NCI-H1092 treated with DMSO at 0.1 percent for 48 hours (cell line): ENCODE measurements at places on chromosomes 2 and 18.

DNA sequence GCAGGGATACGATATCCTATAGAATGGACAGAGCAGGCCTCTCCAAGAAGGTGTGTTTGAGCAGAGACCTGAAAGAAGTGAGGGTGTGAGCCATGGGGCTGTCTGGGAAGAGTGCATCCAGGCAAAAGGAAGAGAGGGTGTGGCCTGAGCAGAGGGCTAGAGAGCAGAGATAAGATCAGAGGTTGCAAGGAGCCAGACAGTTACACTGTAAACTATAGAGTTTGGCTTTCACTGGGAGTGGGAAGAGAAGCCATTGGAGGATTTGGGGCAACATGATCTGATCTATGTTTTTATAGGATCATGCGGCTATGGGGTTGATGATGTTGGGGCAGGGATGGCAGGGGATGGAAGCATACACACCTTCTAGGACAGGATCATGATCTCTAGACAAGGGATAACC, 124.1 kb upstream of the MAP3K20 start:
- DNase-seq, result no peak

GRCh38 chr2:104861351-104862057, 7.6 kb downstream of the POU3F3 start:
- DNase-seq, result no peak

- DNase-seq, result no peak
Measured at GRCh38 chr2:769771-770170, 92.6 kb upstream of the TMEM18 start.

DNA sequence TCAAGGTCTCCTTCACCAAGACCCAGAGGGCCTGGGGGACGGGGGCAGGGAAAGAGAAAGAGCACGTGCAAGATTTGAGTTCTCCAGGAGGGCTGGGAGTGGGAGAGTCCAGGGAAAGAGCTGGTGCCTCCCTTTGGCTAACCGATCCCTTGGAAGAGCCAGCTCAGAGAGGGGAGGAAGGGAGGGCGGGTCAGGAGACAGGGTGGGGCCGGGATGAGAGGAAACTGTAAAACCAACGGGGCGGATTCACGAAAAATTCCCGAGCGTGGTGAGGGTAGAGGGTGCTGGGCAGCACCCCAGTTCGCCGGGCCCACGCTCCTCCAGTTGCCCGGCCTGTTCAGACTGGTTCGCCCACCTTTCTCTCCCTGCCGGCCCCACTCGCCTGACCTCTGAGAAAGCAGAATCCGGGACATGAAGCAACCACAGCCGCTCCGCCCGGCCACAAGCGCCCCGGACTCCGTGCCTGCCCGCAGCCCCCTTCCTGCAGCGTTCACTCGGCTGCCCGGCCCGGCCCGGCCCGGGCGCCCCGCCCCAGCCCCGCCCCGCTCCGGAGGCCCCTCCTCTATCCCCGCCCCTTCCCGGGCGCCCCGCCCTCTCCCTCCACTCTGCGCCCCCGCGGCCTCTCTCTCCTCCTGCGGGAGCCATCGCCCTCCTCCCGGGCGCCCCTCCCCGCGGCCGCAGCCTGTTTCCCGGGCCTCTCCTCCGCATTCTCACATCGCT, 230.9 kb upstream of the SMAD2 start:
- peak; percentile 92 for DNase-seq

DNA sequence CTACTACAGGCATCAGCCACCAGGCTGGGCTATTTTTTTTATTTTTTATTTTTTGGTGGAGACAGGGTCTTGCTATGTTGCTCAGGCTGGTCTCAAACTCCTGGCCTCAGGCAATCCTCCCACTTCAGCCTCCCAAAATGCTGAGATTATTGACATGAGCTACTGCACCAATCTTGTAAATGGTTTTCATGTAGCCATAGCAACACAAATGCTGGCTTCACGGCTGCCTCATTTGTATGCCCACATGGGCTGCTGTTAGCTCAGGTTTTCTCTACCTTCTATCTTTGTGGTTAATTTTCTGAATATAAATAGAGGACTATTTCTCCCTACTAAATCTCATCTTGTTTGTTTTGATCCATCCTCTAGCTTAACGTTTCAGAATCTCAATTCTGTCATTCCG, 58.2 kb downstream of the PLEKHM3 start:
- no peak for DNase-seq

DNA sequence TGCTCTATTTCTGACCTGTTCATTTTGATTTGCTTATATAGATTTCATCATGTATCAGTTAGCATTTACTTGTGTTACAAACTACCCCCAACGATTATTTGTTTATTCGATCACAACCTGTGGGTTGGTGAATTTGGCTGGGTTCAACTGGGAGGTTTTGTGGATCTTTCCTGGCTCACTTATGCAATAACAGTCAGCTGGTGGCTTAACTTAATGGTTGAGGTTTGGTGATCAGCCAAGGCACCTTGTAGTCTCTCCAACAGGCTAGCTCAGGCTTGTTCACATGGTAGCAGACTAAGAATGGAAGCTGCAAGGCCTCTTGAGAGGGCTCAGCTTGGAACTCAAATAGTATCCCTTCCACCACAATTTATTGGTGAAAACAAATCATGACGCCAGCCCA, 5.4 kb upstream of the PUM2 start:
- DNase-seq, result peak; percentile 28

DNA sequence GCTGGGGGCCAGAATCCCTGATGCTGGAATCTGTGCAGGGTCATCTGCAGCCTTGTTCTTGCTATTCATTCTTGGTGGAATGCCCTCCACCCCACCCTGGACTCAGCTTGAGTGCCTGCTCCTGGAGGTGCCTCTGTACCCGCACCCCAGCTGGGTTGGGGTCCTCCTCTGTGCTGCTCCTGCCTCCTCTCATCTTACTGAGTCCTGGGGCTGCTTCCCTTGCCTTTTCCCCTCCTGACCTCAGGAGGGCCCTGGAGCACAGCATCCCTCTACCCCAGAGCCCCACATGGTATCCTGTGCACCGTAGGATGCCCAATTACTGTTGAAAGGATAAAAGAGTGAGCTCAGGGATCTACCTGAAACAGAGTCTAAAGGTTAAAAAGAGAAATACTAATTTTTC, 81.6 kb downstream of the CIB4 start:
- no peak for DNase-seq

- DNase-seq, result no peak
Measured at GRCh38 chr2:209459359-209459758, 35.5 kb downstream of the MAP2 start.

- no peak for DNase-seq
Measured at GRCh38 chr2:113157897-113158753, 15.6 kb upstream of the PSD4 start.

DNA sequence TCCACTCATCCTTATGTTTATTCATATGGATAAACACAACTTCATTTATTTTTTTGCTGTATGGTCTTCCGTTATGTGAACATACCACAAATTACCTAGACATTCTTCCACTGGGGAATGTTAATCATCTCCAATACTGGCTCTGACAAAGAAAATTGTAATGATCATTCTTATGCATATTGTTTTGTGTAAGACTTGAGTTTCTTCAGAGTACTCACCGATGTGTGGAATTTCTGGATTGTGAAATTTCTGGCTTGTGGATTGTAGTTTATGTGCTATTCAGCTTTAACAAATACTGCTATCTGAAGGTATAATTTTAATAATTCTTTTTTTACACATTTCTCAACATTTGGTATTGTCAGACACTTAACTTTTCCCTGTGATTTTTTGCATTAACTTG, 212.2 kb upstream of the THUMPD2 start:
- no peak for DNase-seq

DNA sequence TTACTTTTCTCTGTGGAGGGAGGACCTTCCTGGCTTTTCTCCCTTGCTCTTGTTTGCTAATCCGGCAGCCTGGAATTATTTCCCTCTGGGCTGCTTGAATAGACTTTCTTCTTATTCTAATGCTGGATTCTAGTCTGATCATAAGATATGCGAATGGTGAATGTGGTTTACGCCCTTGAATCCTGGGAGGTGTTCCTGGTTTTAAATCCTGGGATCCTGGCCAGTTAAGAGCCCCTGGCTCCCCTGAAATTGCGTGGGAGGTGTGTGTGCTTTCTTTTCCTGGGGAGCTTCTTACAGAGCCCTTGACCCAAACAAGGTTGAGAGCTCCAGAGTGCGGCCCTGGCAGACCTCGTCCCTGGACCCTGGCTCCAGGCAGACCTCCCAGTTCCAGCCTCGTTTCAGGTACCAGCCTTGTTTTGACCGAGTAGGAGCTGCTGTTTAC, 2.8 kb downstream of the SH3BP4 start:
- no peak for DNase-seq

DNA sequence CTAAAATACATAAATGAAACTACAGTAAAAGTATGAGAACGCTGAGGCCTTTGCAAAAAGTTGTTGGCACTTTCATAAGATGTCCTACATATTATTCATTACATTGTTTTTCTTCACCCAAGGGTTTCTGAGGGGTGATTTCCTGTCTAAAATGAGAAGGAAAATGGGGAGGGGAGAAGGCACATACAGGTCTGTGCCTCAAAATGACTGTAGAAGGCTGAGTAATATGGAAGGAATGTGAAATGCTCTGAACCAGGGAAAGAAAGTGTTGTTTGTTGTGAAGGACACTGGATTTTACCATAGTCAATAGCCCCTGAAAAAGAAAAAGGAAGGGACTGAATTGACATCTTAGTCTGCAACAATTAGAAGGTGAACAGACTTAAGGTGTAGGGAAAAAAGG, 99.5 kb upstream of the RNF152 start:
- DNase-seq, result no peak

DNA sequence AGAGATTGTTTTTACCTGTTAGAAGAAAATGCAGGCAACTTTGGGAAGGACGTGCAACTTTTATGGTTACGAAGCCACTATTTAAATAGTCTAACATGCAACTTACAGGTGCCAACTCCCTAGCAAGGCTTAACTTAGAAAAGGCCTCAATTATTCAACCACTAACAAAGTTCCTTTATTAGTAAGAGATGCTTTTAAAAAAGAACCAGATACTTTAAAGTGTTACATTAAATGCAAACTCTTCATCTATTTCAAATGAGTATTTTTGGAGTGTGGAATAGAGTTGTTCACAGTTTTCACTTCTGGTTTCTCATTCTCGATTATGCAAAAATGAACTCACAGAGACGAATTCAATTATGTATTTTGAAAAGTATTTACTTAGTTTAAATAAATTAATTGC, 51.7 kb downstream of the PELI1 start:
- no peak for DNase-seq

- DNase-seq, result no peak
Measured at GRCh38 chr2:119836455-119837142, 76.9 kb downstream of the PTPN4 start.

GRCh38 chr18:4230450-4231168, 224.5 kb downstream of the DLGAP1 start:
- DNase-seq, result no peak

- DNase-seq, result no peak
Measured at GRCh38 chr18:6751222-6751621, 21.7 kb downstream of the ARHGAP28 start.

GRCh38 chr18:37033419-37033818, 204.5 kb downstream of the KIAA1328 start:
- no peak for DNase-seq

GRCh38 chr18:36455931-36456330, 158.4 kb downstream of the FHOD3 start:
- DNase-seq, result no peak

DNA sequence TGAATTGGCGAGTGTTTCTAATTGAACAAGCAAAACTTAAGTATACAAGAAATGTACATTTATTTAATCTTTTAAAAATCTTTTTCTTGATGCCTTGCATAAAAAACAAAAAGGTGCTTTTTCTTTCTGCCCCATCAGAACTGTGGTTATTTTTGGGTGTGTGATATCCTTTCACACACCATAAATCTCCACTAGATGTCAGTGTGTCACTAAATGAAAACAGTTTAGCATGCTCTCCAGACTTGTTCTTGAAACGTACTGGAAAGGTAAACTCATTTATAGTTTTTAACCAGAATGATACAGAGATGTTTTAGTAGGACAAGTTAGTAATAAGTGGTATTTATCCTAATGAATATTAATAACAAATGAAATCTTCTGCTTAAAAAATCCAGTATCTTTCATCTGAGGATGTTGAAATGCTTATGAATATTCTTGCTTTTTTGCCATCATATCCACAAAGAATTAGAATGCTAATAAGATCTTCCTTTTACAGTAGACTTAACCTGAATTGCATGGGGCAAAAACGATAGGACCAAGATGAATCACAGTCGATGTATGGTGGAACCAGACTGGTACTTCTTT, 96.8 kb downstream of the UBE2E3 start:
- DNase-seq, result peak; percentile 32

GRCh38 chr2:97752342-97753334, 39.3 kb downstream of the ZAP70 start:
- DNase-seq, result no peak

- no peak for DNase-seq
Measured at GRCh38 chr2:221200184-221200839, 371.8 kb downstream of the EPHA4 start.

DNA sequence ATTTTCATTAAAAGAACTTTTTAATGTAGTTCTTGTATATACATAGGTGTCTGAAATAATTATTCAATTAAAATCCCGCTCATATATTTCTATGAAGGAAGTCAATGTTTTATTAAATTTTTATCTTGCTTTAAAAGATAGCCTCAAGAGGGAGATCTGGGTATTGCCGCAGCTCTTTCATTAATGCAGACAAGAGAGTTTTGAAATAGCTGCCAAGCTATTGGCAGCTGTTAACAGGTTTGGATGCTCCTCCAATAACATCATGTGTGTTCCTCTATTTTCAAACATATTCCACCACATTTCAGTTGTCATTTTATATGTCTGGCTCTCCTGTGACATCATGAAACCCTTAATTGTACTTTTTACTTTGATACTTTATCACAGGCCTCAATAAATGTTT, 12.9 kb upstream of the NT5C1B start:
- DNase-seq, result no peak

DNA sequence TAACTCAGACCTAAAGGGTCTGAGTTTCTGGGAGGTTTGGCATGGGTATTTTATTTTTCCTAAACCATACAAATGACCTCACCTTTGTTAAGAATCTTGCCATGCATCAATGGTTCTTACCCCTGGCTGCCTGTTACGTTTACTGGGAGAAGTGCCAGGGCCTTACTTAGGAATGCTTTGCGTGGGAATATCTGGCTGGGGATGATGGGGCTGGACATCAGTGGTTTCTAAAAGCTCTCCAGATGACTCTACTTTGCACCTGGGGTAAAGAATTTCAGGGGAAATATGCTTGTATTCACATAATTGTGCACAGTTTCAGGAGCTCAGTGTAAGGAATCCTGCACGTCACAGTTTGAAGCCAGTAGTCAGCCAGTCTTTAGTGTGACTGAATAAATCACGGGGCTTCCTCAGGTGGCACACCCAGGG, 18.2 kb upstream of the DAW1 start:
- DNase-seq, result peak; percentile 64

DNA sequence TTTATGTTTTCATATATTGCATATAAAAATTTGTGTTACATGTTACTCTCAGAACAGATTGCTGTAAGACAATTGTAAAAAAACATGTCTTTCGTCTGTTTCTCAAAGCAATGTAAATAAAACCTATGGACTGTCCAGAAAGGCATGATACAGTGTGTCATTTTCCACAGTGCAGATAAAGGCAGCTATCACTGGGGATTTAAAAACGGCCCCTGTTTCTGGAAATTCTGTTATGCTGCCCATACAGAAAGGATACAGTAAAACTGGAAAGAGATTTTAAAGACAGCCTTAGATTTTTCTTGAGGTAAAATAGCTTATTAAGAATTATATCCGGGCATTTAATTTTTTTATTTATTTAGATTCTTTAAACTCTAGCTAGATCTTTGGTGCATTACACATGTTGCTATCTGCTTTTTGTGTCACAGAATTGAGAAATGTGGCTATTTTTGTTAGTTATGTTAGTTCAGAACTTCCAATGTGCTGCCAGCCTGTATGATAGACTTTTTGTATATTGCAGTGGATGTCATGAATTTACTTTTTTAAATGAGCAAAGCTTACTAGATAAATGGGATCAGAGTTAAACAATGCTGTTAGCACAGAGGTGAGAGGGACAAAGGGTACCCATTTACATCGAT, 859 bp upstream of the INO80D start:
- peak; percentile 53 for DNase-seq
